ENCODE measurements at places on chromosomes 5 and 9. TPM values are rescaled to one million over a fixed set of nuclear protein-coding genes. Genes with fewer than 3 reads are reported as not detected.
A peak's percentile ranks its signal among the peaks of the same experiment; 100 is the strongest.

GRCh38 chr5:81417052-81417451 lies 23.1 kb upstream of the ACOT12 start:
- no peak for DNase-seq

Gene ZBTB34
- polyA plus RNA-seq, result 4.3 TPM

Gene SPATA31A3
- not detected for polyA plus RNA-seq

Gene HDAC3
- 45.3 TPM for polyA plus RNA-seq

GRCh38 chr9:89093201-89093975 lies 85.2 kb downstream of the SHC3 start:
- no peak for DNase-seq

GRCh38 chr9:16243798-16244197 lies 626.7 kb downstream of the BNC2 start:
- DNase-seq, result no peak

GRCh38 chr5:68798877-68799843 lies 294.7 kb upstream of the SLC30A5 start:
- no peak for DNase-seq

GRCh38 chr5:178267245-178267644 lies 34.6 kb upstream of the PHYKPL start:
- DNase-seq, result no peak

- DNase-seq, result no peak
These were observed 10.0 kb downstream of the CEMIP2 start for GRCh38 chr9:71758277-71758676.

- no peak for DNase-seq
These were observed 46.5 kb downstream of the EPB41L4A start for GRCh38 chr5:112372543-112372942.

DNA sequence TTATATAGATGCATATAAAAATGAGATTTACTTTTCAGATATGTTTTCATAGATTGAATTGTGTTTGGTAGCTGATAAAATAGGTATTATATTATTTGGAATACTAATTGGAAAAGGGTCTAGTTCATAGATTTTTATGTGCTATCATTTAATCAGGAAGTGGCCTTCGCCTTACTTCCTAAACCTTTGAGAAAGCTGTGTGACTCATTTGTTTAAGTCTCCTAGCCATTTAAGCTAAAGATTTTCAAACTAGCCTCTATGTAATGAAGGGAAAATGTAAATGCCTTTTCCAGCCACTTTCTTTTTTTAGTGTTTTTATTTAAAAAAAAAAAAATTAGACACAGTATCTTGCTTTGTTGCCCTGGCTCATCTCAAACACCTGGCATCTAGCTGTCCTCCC lies 97.5 kb downstream of the DMXL1 start:
- no peak for DNase-seq

GRCh38 chr9:120904061-120904977 lies 22.3 kb downstream of the TRAF1 start:
- DNase-seq, result no peak

GRCh38 chr5:174464504-174465165 lies 259.7 kb upstream of the MSX2 start:
- DNase-seq, result no peak

GRCh38 chr9:94734054-94734754 lies 7.7 kb downstream of the AOPEP start:
- no peak for DNase-seq

Gene SPINK13
- polyA plus RNA-seq, result not detected

DNA sequence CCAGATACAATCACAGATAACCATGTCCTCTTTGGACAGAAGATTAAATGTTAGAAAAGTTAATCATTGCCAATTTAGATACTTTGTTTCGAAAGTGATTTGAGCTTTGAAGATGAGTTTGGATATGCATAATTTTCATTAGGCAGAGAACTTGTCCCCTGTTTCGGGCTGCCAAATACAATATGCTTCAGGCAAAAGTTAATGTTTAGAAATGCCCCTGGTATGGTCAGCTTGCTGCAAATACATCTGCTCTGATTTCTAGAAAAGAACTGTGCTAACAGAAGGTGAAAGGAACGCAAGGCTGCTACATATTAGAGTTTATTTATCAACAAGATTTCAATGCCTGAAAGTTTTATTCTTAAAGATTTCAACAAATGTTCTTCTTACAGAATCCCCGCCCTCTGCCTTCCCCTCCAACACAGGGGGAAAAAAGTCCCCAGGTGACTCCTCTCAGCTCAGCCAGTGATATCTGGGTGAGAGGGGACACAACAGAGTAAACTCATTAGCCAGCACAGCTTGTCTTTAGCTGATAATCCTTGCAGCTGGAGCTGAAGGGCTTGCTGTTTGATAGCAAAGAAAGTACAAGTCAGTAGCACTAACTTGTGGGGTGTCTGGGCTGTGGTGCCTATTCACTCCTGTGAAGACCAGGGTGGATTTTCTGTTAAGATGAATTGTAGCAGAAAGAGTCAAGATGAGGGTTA lies 435.7 kb downstream of the DMAC1 start:
- DNase-seq, result no peak

GRCh38 chr9:69824499-69825252 lies 4.1 kb downstream of the CFAP95 start:
- DNase-seq, result no peak

- DNase-seq, result no peak
These were observed 193.2 kb downstream of the EFNA5 start for GRCh38 chr5:107477492-107477891.

DNA sequence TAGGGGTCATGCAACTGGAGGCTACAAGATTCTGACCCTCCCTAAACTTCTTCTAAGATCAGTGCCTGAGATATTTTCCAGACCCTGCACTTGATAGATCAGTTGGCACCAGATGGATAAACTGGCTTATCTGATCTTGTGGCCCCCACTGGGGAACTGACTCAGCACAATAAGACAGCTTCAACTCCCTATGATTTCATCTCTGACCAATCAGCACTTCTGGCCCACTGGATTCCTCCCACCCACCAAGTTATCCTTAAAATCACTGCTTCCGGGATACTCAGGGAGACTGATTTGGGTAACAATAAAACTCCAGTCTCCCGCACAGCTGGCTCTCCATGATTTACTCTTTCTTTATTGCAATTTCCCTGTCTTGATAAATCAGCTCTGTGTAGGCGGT lies 2180.4 kb upstream of the WWC1 start:
- DNase-seq, result no peak

DNA sequence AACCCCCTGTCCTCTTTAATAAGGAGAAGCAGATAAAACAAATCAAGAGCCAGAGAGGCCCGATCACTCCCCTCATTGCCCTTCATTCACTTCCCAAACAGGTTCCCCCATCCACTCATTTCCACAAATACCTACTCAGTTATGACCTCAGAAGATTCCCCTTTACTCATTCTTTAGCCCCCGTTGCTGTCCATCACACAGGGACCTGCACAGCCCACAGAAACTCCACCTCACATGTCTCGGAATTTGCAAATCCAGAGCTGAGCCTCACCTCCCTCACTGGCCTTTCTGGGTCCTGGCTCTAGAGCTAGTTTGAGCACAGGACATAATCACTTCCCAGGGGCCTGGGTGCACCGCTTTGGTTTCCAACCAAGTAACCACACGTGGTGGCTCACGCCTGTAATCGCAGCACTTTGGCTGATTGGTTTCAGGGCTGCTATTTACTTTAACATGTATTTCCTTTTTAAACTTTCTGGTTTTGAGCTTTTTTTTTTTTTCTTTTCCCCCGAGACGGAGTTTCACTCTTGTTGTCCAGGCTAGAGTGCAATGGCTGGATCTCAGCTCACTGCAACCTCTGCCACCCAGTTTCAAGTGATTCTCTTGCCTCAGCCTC lies 17.8 kb downstream of the ATP6V0E1 start:
- DNase-seq, result no peak

DNA sequence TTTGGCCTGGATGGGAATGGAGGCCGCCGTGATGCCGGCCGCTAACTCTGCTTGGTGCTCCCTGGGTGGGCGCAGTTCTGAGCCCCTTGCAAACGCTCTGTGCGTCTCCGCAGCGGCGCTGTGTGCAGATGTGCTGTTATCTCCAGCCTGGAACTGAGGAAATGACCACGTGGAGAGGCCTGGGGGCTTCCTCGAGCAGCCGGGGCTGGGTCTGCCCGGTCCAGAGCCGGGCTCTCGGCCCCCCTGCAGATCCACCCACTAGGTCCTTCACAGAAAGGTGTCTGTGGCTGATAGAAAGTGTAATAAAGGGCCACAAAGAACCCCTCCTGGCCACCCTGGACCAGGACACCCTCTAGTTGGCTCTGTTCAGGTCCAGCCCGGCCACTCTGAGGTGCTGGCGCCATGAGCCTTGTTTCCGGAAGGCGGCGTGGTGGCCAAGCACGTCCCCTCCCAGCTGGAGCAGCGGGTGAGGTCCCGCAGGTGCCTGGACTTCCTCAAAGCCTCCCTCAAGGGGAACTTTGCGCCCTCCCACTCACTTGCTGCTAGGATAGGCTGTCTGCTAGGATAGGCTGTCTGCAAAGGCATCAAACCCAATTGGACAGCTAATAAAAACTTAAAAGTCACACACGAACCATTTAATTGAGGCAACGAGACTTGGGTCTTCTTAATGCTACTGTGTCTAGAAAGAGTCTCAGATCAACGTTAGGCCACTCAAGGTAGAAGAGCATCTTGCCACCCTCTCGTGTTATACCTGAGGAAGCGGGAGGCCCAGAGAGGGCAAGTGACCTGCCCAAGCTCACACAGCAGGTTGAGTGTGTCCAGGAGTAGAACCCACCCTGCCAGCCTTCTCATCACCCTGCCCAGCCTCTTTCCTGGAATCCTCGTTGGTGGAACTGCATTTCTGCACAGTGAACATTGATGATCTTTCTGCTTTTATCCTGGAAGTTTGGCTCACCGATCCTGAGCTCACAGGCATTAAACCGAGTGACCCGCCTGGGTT lies 109.3 kb upstream of the FCN2 start:
- DNase-seq, result no peak

- DNase-seq, result no peak
These were observed 4.6 kb downstream of the MORN5 start for GRCh38 chr9:122164286-122164685.

Gene STX17
- polyA plus RNA-seq, result 14.5 TPM

Gene SCGB3A1
- polyA plus RNA-seq, result 0.32 TPM

Gene NRARP
- 6.5 TPM for polyA plus RNA-seq

DNA sequence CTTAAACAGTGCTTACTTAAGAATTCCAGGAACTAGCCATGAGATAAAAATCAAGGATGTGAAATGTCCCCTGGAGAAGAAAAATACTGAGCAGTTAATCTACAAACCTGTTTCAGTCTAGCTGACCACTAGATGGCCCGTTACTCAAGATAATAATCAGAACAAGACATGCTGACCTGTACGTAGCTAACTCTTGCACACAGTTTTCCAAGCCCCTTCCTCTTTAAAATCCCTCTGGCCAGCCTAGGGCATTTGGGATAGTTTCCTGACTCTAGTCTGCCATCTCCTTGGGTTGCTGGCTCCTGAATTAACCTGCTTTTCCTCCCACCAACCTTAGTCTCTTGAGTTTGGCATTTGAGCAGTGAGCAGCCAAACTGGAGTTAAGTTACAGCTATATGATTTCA lies 59.2 kb upstream of the TRAF1 start:
- DNase-seq, result peak; percentile 11

DNA sequence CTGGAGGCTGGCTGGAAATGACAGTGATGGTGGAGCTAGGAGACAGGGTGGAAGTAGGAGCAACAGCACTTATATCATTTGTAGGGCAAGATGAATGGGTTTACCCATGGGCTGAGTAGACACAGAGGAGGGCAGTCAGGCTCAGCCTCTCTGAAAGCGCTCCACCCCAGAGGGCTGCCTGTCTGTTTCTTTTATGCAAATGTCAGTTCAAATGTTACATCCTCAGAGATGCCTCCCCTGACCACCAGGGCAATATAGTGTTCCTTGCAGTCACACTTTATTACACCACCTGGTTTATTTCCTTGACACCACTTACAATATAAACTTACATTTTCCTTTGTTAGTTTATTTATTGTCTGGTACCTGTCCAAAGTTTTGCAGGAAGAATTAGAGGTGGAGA lies 159.5 kb upstream of the IL12B start:
- no peak for DNase-seq

GRCh38 chr5:143226361-143226760 lies 177.1 kb downstream of the NR3C1 start:
- no peak for DNase-seq

- no peak for DNase-seq
These were observed 388.5 kb upstream of the CTNND2 start for GRCh38 chr5:12292610-12293204.

Gene RETREG1
- 4.7 TPM for polyA plus RNA-seq

DNA sequence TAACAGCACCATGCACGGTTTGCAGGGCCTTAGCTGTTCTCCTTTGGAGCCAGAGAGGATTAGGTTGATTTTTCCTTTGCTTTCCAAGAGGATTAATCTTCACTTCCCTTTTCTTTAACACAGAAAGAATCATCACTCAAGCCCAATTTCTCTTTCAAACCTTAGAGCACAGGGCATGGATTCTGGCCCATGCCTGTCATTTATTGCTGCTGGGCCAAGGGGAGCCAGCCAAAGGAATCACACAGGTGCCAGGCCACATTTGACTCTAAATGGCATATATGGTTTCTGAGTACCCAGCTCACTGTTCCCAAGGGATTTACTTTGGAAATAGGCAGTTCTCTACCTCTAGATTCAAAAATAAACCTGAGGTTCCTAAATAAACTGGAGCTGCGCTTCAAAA lies 58.3 kb downstream of the FBXL7 start:
- no peak for DNase-seq

Gene PCA3
- polyA plus RNA-seq, result 6.1 TPM

DNA sequence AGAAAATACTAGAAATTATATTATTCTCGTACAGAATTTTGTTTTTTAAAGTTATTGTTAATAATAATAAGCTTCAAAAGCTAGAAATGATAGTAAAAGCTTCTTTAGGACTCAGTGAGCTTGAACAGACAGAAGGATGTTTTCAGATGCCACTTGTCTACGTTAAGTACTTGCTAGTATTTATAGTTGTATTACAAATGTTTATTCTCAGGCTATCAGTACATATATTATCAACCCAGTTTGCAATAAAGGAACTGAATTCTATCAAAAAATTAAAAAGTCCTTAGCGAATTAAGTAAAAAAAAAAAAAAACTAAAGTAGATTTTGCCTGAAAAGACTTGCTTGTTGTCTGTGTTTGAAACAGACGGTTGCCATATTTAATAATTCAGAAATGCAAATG lies 23.9 kb downstream of the HCN1 start:
- no peak for DNase-seq

- DNase-seq, result peak; percentile 31
These were observed 175.8 kb upstream of the CHD1 start for GRCh38 chr5:99104538-99105132.

Gene CDH6
- polyA plus RNA-seq, result 3.9 TPM

- no peak for DNase-seq
These were observed 962 bp upstream of the TXN start for GRCh38 chr9:110257097-110257841.

Gene TSLP
- 2.8 TPM for polyA plus RNA-seq

- DNase-seq, result no peak
These were observed 39.0 kb downstream of the FAM78A start for GRCh38 chr9:131237291-131237690.

Gene SAXO1
- 0.03 TPM for polyA plus RNA-seq

Gene ADGRV1
- polyA plus RNA-seq, result 4.0 TPM

Gene ARHGEF37
- polyA plus RNA-seq, result 14.2 TPM

Measured in urinary bladder (tissue), 4 donors.